ENCODE measurements at places on chromosomes 6 and 20. TPM values are rescaled to one million over a fixed set of nuclear protein-coding genes. Genes with fewer than 3 reads are reported as not detected.
A peak's percentile ranks its signal among the peaks of the same experiment; 100 is the strongest.

DNA sequence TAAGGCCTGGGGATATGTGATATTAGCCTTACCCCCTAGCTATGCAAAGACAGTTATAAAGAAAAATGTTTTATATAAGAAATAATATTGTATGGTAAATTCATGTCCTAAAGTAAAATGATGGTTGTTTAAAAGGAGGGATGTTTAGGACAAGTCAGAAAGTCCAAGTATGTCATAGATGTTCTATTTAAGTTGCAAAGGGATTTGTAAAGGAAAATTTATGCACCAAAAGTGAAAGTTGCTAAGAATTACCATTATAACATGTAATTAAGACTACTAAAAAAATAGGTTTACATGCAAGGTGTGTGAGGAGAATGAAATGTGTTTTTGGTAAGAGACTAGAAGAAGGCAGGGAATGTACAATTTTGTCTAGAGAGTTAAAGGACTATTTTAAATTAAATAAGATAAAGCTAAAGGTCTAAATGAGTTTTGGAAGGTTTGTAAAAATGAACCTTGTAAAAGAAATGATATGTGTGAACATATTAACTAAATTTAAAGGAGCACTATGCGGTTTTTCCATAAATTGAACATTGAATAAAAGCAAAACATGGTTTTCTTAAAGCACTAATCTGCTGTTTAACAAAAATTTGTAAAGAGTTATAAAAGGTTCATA, 22.7 kb upstream of the GOPC start:
- H3K4me3 ChIP-seq = no peak overlapping the region
- DNase-seq = no peak
- no peaks in the 10 kb centered on the region for H3K4me1 ChIP-seq
- no peaks in the 10 kb centered on the region for H3K27me3 ChIP-seq
- no peak overlapping the region for H3K27ac ChIP-seq

- H3K27me3 ChIP-seq = no peaks in the 10 kb centered on the region
- no peaks in the 10 kb centered on the region for H3K36me3 ChIP-seq
- no peak overlapping the region for H3K27ac ChIP-seq
- H3K4me1 ChIP-seq = no peaks in the 10 kb centered on the region
- DNase-seq = no peak
Measured at GRCh38 chr20:44988631-44989171, 22.4 kb downstream of the STK4 start.

GRCh38 chr6:9484091-9484490, 930.8 kb downstream of the TFAP2A start:
- H3K36me3 ChIP-seq = no peaks in the 10 kb centered on the region
- DNase-seq = no peak
- no peak overlapping the region for H3K4me3 ChIP-seq
- no peaks in the 10 kb centered on the region for H3K27me3 ChIP-seq

DNA sequence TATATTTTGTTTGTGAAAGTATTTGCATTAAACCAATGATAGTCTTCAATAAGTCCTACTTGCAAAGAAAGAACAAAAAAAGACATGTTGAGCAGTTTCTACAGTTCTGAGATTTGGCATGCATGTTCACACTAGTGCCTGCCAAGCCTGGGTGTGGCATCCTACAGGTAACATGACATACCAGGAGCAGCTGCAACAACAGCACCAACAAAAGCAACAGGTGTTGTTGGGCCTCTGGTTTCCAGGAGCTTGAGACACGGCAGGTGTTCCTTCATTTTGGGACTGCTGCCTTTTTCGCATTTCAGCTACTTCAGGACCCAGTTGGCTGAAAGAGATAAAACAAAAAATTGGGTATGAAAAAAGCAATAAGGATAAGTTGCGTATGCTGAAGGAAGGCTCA, 41.2 kb upstream of the MTRF1L start:
- H3K4me3 ChIP-seq = no peak overlapping the region
- H3K36me3 ChIP-seq = no peaks in the 10 kb centered on the region
- H3K27ac ChIP-seq = no peak overlapping the region
- no peaks in the 10 kb centered on the region for H3K4me1 ChIP-seq
- H3K27me3 ChIP-seq = no peaks in the 10 kb centered on the region

DNA sequence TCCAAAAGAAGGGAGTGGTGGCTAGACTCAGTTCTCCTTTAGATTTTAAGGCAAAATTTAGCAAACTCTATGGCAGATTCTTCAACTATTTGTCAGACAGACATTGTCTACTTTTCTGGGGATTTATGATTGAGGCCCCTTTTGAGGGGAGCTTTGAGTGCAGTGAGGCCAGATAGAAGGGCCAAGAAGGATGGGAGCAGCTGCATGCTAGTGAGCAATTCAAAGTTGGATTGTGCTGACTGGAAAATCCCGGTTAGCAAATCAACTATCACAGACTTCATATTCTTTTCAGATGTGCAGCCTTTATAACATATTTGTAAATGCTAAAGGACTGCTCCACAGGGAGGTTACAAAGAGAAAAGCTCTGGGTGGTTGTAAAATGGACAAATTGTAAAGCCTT, 35.0 kb upstream of the ESR1 start:
- H3K27ac ChIP-seq = no peak overlapping the region
- DNase-seq = no peak
- no peak overlapping the region for H3K4me3 ChIP-seq
- no peaks in the 10 kb centered on the region for H3K27me3 ChIP-seq
- no peaks in the 10 kb centered on the region for H3K4me1 ChIP-seq

- no peaks in the 10 kb centered on the region for H3K4me1 ChIP-seq
- H3K27ac ChIP-seq = no peak overlapping the region
- H3K27me3 ChIP-seq = no peaks in the 10 kb centered on the region
- H3K36me3 ChIP-seq = no peaks in the 10 kb centered on the region
Measured at GRCh38 chr20:38897267-38897666, 28.9 kb upstream of the FAM83D start.

GRCh38 chr20:7912551-7912950, 27.7 kb downstream of the HAO1 start:
- no peaks in the 10 kb centered on the region for H3K4me1 ChIP-seq
- no peak for DNase-seq
- no peaks in the 10 kb centered on the region for H3K27me3 ChIP-seq
- no peak overlapping the region for H3K27ac ChIP-seq
- H3K4me3 ChIP-seq = no peak overlapping the region

DNA sequence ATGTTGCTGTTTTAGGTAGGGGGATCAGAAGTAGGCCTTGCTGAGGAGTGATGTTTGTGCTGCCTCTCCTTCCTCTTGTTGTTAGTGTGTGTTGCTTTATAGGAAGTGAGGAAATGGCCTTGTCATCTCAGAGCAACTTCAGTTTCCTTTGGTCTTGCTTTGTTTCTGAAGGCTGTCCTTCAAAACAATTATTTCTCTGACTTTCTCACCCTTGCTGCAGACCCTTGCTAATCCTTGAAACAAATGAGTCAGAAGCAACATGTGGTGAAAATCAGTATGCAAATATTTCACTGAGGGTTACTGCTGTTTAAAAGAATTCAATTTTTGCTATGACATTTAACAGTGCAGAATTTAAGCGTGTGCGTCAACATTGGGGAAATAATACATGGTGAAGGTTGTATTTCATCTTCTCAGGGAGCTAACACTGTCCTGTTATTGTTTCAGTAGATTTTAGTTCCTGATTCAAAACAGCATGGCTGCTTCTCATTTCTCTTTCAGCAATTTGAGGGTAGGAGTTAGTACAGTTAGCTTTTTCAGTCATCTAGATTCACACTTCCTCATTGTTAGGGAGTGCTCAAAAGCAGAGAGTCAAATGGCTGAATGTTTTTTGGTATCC, 13.8 kb downstream of the RNF144B start:
- H3K27ac ChIP-seq = no peak overlapping the region
- no peaks in the 10 kb centered on the region for H3K27me3 ChIP-seq
- H3K4me1 ChIP-seq = no peaks in the 10 kb centered on the region
- H3K36me3 ChIP-seq = no peaks in the 10 kb centered on the region
- DNase-seq = no peak
- H3K4me3 ChIP-seq = no peak overlapping the region

DNA sequence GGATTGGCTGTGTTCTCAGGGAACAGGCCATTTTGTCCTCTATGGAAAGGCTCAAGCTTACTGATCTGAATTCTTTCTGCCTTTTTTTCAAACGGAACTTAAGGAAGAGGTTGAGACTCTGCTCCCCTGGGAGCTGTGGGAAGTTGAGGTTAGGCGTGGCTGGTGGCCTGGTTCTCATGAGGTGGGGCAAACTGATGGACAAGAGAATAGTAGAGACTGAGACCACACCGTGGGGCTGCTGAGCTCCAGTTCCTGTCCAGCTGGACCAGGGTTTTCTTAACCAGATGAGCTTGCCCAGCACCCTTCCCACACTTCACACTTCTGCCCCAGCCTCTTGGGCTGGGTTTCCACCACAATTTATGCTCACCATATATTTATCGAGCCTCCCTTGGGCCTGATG, 6.1 kb downstream of the AP5S1 start:
- no peaks in the 10 kb centered on the region for H3K27me3 ChIP-seq
- H3K36me3 ChIP-seq = peaks cover 7% of the 10 kb centered on the region
- peaks cover under 1% of the 10 kb centered on the region for H3K4me1 ChIP-seq
- no peak overlapping the region for H3K4me3 ChIP-seq
- H3K27ac ChIP-seq = no peak overlapping the region
- no peak for DNase-seq

- H3K27ac ChIP-seq = no peak overlapping the region
- no peaks in the 10 kb centered on the region for H3K27me3 ChIP-seq
- H3K36me3 ChIP-seq = no peaks in the 10 kb centered on the region
- no peak for DNase-seq
Measured at GRCh38 chr20:34701405-34702085, 2.6 kb upstream of the TP53INP2 start.

- peak overlapping the region; percentile 83 for H3K27ac ChIP-seq
- H3K27me3 ChIP-seq = no peaks in the 10 kb centered on the region
- peak overlapping the region; percentile 94 for H3K4me3 ChIP-seq
- peaks cover 19% of the 10 kb centered on the region for H3K4me1 ChIP-seq
Measured at GRCh38 chr6:2765896-2766766, 938 bp downstream of the WRNIP1 start.

- H3K36me3 ChIP-seq = no peaks in the 10 kb centered on the region
- no peaks in the 10 kb centered on the region for H3K27me3 ChIP-seq
- no peak for DNase-seq
- peak overlapping the region; percentile 27 for H3K27ac ChIP-seq
- peaks cover 16% of the 10 kb centered on the region for H3K4me1 ChIP-seq
- H3K4me3 ChIP-seq = no peak overlapping the region
Measured at GRCh38 chr20:32479012-32479411, 106.1 kb downstream of the NOL4L start.

- no peak overlapping the region for H3K4me3 ChIP-seq
- DNase-seq = no peak
- H3K27me3 ChIP-seq = no peaks in the 10 kb centered on the region
- no peaks in the 10 kb centered on the region for H3K36me3 ChIP-seq
Measured at GRCh38 chr20:9160757-9161156, 91.9 kb downstream of the PLCB4 start.

GRCh38 chr6:157811476-157812173, 11.4 kb upstream of the SNX9 start:
- H3K4me1 ChIP-seq = peaks cover 9% of the 10 kb centered on the region
- DNase-seq = no peak
- no peak overlapping the region for H3K4me3 ChIP-seq

DNA sequence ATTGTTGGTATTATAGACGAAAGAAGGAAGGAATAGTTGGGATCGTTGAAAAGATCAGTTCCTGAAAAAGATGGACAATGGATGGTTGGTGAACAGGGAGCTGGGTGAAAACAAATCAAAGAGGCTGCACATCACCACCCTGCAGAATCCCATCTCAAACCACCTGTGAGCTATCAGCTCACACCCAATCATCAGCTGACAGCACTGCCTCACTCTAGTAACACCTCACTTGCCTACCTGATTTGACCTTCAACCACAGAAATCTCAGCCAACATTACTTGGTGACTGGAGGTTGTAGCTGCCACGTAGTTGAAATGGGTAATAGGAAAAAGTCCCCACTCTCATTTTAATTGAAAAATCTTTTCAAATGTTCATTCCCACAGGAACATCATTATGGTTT, 101.8 kb upstream of the DST start:
- no peaks in the 10 kb centered on the region for H3K27me3 ChIP-seq
- H3K27ac ChIP-seq = no peak overlapping the region
- no peaks in the 10 kb centered on the region for H3K4me1 ChIP-seq
- H3K36me3 ChIP-seq = no peaks in the 10 kb centered on the region

GRCh38 chr6:112606656-112607435, 259.7 kb downstream of the RFPL4B start:
- DNase-seq = no peak
- H3K27ac ChIP-seq = no peak overlapping the region
- no peaks in the 10 kb centered on the region for H3K27me3 ChIP-seq
- H3K36me3 ChIP-seq = no peaks in the 10 kb centered on the region
- no peaks in the 10 kb centered on the region for H3K4me1 ChIP-seq

- DNase-seq = no peak
- H3K4me1 ChIP-seq = no peaks in the 10 kb centered on the region
- H3K27me3 ChIP-seq = peaks cover 30% of the 10 kb centered on the region
- H3K27ac ChIP-seq = no peak overlapping the region
Measured at GRCh38 chr20:61764471-61765025, 301.1 kb downstream of the TAF4 start.

DNA sequence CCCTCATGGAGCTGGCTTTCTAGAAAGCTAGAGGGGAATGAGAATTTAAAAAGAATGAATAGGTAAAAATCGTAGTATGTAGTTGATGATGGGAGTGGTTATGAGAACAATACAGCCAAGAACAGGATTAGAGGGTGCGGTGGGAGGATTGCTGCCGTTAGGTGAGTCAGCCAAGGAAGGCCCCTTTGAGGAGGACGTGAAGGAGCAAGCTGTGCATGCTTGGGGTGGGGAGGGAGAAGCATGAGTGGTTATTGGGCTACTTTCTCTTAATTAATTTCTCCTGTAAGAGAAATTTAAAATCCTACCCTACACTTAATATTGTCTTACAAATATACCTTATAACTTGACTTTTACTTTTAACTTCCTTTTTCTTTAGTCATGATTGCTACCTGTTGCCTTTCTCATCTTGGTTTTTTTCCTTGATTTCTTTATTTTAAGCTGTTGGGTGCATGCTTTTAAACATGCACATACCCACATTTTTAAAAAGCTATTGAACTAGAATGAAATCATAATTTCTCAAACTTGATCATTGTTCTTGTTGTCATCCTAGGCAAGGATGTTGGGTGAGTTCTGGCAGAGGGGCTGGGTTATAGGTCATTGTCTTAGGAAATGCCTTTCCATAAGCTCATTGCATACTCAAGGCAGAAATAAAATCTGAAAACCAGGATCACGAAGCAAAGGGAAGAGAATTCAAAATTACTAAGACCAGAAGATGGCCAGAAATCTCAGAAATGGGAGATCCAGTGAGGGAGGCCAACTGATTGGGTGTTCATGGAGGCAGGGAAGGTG, 114.5 kb downstream of the TCP11 start:
- no peak for DNase-seq
- H3K4me3 ChIP-seq = no peak overlapping the region
- no peaks in the 10 kb centered on the region for H3K36me3 ChIP-seq

- H3K27me3 ChIP-seq = no peaks in the 10 kb centered on the region
- H3K27ac ChIP-seq = peak overlapping the region; percentile 84
- no peak overlapping the region for H3K4me3 ChIP-seq
Measured at GRCh38 chr6:18493382-18493891, 106.3 kb downstream of the RNF144B start.

The CST1 gene
- not detected for total RNA-seq

The ZNF391 gene
- 5.9 TPM for total RNA-seq

The GCLC gene
- 50.6 TPM for total RNA-seq

The TRIM40 gene
- total RNA-seq = not detected

The DCDC2 gene
- 9.5 TPM for total RNA-seq

The TRIM10 gene
- not detected for total RNA-seq

The COL9A3 gene
- 10.2 TPM for total RNA-seq
